ENCODE measurements at places on chromosomes 12 and 14.

GRCh38 chr12:26097046-26097878, 27.6 kb downstream of the BHLHE41 start:
- no peak for DNase-seq

- no peak for DNase-seq
Measured at GRCh38 chr12:111154147-111154834, 214.6 kb downstream of the PHETA1 start.

- DNase-seq, result no peak
Measured at GRCh38 chr14:90281261-90281660, 24.9 kb downstream of the PSMC1 start.

DNA sequence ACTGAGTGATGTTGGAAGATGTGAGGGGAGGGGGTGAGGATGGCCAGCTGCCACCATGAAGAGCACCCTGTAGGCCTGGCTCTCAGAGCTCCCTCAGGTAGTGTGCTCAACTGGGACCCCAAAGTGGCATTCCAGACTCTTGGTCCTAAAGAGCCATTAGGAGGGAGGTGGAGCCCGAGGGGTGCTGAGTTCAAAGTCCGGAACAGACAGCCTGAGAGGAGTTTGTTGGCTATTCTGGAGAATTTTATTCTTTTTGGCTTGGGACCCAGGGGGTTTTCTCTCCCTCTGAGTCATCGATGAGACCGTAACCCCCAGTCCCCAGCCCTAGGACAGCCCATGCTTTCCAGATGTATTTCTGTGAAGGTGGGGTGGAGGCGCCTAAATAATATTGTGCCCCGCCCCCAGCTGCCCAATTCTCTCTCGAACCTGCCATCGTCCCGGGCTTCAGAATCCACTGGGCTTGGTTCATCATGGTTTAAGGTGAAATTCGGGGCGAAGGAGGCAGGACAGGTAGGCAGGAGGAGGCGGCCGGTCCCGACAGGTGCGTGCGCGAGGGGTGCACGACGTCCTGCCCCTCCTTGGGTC, 690 bp upstream of the RBP5 start:
- DNase-seq, result no peak
